ENCODE measurements at places on chromosomes 5 and 9.

GRCh38 chr9:28607843-28608242 lies 1034.6 kb upstream of the C9orf72 start:
- DNase-seq: no peak

DNA sequence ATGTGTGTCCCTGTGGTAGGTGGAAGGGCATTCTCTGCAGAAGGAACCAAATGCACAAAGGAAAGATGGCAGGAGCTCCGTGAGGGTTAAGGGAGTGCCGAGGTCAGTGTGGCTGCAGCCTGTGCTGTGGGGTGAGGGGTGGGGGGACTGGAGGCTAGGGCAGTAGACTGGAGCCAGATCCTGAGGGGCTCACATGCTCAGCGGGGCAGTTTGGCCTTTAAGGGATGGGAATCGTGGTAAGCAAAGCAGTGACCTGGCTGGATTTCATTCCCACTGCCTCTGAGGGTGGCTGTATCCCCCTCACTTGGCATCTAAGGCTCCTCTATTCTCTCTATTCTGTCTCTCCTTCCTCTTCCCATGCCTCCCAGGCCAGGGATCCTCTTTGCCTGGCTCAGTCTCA lies 15.6 kb downstream of the PITX1 start:
- DNase-seq: no peak

DNA sequence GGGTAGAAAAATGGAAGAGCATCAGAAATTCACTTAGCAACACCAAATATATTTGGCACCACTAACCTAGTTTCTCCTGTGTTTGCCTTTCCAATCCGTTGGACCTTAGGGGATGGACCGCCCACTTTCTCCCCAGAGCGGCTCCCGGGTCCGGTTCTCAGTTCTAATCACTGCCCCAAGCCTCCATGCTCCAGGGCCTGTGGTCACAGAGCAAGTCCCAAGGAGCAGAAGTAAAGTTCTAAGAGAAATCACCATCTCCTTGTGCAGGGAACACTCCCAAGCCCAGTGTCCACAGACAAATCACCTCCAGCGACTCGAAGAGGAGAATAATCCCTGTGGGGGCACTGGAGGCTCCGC lies 728 bp upstream of the SLC1A1 start:
- no peak for DNase-seq

- no peak for DNase-seq
Observed at GRCh38 chr5:112914584-112914983, 7.4 kb downstream of the REEP5 start.

- DNase-seq: no peak
Observed at GRCh38 chr5:17106521-17106920, 110.9 kb upstream of the BASP1 start.

DNA sequence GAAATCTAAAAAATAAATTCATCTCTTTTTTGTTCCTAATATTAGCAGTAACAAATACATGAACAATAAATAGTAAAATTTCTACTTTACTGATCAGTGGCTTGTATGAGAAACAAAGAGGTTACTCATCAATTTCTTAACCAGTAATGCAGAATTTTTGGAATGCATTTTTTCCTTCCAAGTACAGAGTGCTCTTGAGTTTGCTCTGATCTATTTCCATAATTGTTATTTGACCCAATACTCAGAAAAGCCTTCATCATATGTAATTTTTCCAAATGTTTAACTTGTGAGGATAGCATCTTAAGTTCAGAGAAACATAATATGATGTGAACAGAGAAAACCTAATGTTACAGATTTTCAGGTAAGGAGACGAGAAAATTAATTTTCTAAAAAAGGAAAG lies 47.3 kb downstream of the FBN2 start:
- DNase-seq: no peak
